ENCODE measurements at places on chromosomes 7 and 10.

GRCh38 chr7:142383841-142384492 lies 126.1 kb upstream of the PRSS58 start:
- DNase-seq = no peak

DNA sequence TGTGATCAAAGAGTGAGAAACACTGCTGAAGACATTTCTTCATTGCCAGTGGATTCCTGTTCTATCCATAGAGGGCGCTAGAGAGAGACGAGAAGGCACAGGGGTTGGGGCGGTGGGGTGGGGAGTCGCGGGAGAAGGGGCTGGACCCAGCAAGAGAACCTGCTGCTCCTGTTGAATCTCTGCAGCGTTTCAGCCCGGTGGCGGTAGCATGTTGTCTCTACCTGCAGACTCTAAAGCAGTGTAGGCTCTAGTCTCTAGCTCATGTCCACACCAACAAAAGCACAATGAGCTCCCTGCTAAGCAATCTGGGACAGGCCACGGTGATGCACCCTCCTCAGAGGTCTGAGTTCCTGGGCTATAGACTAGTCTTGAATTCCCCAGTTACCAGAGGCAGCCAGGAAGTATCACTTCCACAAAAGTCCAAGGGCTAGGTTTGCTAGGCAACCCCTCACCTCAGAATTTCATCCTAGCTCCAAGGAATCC lies 167.7 kb downstream of the DGKB start:
- DNase-seq = no peak

DNA sequence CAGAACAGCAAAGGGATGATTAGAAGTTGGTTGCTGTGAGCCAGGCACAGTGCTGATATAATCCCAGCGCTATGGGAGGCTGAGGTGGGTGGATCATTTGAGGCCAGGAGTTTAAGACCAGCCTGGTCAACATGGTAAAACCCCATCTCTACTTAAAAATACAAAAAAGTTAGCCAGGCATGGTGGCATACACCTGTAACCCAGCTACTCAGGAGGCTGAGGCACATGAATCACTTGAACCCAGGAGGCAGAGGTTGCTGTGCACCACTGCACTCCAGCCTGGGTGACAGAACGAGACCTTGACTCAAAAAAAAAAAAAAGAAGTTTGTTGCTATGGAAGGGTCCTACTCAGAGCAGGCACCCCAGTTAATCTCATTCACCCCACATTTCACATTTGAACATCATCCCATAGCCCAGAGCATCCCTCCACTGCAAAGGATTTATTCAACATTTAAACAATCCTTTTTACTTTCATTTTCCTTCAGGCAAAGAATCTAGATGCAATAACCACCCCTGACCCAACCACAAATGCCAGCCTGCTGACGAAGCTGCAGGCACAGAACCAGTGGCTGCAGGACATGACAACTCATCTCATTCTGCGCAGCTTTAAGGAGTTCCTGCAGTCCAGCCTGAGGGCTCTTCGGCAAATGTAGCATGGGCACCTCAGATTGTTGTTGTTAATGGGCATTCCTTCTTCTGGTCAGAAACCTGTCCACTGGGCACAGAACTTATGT lies 4.1 kb downstream of the IL6 start:
- DNase-seq = no peak

DNA sequence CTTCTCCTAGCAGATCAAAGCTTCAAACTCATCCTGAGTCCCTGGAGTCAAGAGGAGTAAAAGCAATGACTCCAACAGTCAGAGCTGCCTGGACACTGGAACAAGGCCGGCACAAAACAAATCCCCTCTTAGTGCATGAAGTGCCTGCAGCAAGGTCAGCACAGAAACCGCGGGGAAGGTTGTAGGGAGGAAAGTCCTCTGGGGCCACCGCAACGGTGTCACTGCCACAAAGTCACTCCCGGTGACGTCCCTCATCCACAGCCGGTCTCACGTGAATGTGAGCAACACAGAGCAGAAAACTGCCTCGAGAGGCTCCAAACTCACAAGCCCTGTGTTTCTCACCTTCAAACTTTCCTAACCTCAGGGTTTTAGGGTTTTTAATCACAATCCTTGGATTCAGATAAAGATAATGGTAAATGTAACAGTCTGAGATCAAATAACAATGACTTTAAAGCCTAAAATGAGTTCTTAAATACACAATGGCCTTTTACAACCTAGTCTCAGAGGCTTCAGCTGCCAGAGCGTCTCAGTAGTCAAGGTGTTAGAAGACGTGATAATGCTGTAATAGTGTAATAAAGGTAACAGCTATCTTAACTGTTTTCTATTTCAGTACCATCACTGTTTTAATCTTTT lies 274.3 kb downstream of the ZMYND11 start:
- no peak for DNase-seq

- no peak for DNase-seq
Measured at GRCh38 chr7:36821617-36822016, 97.3 kb upstream of the AOAH start.

DNA sequence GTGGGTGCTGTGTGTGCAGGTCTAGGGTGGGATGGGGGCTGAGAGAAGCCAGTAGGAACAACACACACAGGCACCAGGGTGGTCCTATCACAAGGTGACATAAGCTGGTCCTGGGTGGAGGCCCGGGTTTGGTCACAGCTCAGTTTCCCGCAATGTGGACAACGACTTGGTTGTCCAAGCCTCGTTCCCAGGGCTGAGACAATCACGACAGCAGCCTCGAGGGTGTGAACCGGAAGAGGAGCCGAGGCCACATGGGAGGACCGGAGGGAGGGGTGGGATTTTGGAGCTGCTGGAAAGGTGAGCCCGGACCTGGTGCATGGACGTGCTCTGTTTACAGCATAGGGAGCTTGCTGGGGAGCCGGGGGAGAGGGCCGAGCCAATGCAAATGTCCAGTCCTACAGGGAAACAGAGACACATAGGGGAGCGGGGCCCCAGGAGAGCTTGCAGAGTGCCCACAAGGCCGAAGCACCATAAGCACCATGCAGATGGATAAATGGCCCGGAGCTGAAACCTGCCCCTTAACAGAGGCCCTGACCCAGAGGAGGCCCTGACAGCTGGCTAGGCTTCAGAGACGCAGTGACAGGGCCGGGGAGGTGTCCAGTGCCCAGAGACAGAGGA lies 92.8 kb downstream of the PRKAG2 start:
- no peak for DNase-seq

- no peak for DNase-seq
Measured at GRCh38 chr10:75548356-75548755, 116.9 kb downstream of the LRMDA start.

Data from right renal cortex interstitium (tissue), 3 donors.